ENCODE measurements at places on chromosomes 5 and 9.
A peak's percentile ranks its signal among the peaks of the same experiment; 100 is the strongest.

- DNase-seq, result no peak
Observed at GRCh38 chr5:143222287-143223231, 180.9 kb downstream of the NR3C1 start.

GRCh38 chr5:31213705-31214121 is 20.2 kb downstream of the CDH6 start:
- DNase-seq, result no peak

- DNase-seq, result peak; percentile 63
Observed at GRCh38 chr9:32811246-32811645, 27.9 kb downstream of the TMEM215 start.

GRCh38 chr9:114237247-114237646 is 81.9 kb downstream of the COL27A1 start:
- DNase-seq, result no peak

- no peak for DNase-seq
Observed at GRCh38 chr5:1123418-1124147, 11.7 kb upstream of the SLC12A7 start.
